ENCODE measurements at places on chromosomes 5 and 9. TPM values are rescaled to one million over a fixed set of nuclear protein-coding genes. Genes with fewer than 3 reads are reported as not detected.

GRCh38 chr5:39970117-39970798 is 545.5 kb upstream of the DAB2 start:
- no peak for DNase-seq

GRCh38 chr5:30937070-30937469 is 256.4 kb upstream of the CDH6 start:
- DNase-seq, result no peak

RNF183 gene
- total RNA-seq, result not detected

DNA sequence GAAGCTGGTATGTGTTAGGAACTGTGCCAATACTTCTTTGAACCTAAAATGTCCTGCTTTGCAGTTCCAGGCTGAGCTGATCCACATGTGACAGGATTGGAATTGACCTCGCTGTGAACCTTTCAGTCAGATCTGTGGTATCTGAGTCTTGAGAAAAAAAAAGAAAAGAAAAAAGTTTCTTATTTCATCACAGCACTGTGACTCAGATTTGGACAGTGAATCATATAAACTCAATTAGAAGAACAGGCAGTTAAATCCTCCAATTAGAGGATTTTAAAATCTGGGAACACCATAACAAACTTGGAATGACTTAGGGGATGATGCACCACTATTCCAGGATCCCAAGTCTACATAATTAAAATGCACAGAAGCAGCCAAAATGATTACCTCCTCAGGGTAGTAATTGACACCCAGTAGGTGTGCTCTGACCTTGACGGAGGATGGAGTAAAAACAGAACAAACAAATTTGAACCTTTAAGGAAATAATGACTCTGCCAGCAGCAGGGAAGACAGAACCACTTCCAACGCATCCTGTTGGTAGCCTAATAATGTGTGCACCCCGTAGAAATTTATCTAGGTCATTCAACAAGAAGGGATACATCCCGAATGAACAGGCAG is 57.8 kb upstream of the RAI14 start:
- DNase-seq, result no peak

GRCh38 chr9:131422241-131422792 is 28.4 kb downstream of the PRRC2B start:
- DNase-seq, result no peak
